ENCODE measurements at places on chromosomes 1 and 21. TPM values are rescaled to one million over a fixed set of nuclear protein-coding genes. Genes with fewer than 3 reads are reported as not detected.

DNA sequence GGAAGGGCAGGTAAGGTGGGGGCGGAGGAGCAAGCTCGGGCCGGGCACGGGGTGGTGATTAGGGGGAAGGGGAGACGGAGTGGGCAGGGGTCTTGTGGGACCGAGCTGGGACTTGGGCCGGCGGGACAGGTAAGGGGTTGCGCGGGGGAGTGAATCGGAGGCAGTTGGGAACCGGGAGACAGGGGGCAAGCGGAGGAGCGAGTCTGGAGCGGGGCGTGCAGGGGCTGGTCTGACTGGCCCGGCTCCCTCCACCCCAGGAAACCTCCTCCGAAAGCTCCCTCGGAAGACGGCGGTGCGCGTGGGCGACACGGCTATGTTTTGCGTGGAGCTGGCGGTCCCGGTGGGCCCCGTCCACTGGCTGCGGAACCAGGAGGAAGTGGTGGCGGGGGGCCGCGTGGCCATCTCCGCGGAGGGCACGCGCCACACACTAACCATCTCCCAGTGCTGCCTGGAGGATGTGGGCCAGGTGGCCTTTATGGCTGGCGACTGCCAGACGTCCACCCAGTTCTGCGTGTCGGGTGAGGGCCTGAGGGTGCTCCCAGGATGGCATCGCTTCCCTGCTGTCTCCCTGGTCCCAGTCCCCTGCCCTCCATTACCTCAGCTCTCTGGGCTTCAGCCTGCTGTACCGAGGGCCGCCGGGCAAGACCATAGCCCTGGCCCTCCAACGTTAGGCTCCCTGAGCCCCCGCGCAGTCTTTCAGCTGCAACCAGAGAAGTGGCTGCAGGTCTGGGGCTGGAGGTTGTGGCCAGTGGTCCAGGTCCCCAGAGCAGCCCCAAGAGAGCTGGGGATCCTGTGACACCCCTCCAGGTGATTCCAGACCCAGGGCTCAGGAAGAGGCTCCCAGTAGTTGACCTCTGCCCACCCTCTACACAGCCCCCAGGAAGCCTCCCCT is 6.3 kb downstream of the OBSCN start:
- DNase-seq, result no peak

DNA sequence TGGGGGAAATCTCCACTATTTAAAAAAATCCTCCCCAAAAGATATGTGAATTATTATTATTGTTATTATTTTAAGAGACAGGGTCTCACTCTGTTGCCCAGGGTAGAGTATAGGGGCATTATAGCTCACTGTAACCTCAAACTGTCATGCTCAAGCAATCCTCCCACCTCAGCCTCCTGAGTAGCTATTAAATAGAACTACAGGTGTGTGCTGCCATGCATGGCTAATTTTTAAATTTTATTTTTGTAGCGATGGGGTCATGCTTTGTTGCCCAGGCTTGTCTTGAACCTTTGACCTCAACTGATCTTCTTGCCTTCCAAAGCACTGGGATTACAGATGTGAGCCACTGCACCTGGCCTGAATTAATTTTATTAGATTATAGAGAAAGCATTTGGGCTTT is 116.8 kb downstream of the RABGAP1L start:
- no peak for DNase-seq

DNA sequence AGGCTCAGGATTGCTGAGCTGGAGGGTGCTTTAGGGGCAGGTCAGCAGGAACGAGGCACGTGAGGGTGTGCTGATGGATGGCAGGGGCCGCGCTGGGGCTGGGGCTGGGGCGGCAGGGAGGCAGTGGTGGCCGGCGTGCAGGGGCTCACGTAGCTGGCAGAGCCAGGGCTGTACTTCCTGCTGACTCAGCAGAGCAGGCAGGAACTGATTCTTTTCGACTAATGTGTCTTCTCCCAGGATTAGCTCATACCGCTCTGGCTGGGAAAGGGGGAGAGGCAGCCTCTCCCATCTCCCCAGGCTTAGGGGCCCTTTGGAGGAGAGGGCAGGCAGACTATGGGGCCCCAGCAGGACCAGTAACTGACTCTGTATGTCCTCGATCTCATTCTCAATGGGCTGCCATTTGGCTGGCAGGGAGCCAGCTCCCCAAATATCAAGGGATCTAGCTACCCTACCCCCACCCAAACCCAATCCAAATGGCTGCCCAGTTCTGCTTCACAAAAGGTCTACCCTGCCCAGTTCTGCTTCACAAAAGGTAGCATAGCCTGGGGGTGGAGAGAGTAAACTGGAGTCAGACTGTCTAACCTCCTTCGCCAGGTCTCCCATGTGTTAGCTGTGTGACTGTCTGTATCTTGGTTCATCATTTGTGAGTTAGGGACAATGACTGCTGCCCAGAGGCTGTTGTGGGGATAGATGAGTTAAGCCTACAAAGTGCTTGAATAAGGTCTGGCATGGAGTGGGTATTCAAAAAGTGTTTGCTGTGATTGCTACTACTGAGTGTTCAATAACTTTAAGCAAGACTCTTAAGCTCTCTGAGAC is 100.1 kb upstream of the SLC2A1 start:
- DNase-seq, result peak; percentile 77

- no peak for DNase-seq
Measured at GRCh38 chr1:157829210-157829609, 9.3 kb upstream of the FCRL1 start.

FAM163A gene
- 0.26 TPM for polyA plus RNA-seq

ARHGAP29 gene
- 55.3 TPM for polyA plus RNA-seq

Data from muscle of back (tissue), 13 donors.